B cell (primary cell): ENCODE measurements at places on chromosomes 3 and 15.

DNA sequence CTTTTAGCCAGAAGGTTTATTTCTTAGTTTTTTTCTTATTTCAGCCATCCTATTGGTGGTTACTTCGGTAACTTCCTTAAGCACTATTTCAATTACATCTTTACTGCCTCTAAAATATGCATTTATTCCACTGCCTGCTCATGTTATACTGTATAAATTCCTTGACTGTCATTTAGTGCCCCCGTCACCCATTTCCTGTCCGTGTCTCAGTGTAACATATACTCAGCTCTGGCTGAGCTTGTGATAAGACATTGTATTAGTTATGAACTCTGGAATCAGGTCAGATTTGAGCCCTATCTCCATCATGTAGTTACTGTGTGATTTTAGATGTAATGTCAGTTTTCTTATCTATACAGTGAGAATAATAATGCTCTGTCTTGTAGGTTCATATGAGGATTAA lies 24.2 kb downstream of the PIAS1 start:
- DNase-seq, result no peak

DNA sequence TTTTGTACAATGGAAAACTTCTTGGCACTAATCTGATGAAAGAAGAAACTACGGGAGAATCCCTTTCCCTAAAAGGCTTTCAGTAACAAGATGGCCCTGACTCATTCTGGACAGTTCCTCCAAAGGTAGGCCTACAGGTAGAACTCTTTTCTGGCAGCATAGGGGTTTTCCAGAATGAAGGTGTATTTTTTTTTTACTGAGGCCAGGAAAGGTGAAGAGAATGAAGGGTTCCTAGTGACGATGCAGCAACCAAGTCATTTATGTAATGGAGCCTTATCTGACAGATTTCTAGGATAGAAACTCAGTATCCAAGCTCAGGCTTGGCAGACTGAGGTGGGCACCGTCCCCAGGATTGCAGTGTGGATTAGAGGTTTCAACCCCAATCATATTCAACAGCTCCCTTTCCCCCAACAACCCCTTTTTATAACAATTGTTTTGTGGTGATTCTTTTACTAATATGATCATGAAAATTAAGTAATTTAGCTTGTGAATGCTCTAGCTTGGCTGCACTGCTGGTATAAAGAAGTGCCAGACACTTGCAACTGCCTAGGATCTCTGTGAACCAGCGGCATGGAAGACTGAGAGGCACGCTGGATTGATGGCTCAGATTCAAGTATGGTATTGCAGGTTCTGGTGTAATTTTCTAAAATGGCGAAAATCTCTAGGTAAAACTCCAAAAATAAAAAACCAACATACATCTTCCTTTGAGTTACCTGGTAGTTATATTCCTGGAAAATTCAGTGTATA lies 8.7 kb upstream of the TRIM69 start:
- peak; percentile 55 for DNase-seq

DNA sequence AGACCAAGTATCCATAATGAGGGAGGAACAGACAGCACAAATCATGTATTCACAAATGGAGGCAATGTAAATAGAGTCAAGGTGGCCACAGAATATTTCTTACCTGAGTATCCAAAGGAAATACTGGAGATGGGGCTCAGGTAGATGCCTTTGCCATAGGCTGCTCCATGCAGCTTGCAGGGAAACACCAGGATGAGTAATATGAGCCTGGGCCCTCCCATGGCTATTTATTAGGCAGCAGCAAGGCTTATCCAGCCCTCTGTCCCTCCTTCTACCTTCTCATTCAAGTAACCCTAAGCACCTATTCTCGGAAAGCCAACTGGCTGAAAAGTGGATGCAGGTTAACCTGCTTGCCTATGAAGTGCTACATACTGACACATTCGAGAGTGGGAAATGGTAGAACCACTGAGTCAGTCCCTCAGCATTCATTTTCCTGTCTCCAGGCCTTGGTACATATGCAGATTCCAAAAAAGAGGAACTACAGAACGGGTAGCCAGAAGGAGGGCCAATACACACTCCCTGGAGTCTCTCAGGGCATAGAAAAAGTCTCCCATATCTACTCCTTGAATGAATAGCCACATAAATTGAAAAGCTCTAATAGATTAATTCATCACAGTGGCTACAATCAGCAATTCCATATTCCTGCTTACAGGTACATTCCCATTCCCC lies 18.3 kb upstream of the PKM start:
- no peak for DNase-seq

DNA sequence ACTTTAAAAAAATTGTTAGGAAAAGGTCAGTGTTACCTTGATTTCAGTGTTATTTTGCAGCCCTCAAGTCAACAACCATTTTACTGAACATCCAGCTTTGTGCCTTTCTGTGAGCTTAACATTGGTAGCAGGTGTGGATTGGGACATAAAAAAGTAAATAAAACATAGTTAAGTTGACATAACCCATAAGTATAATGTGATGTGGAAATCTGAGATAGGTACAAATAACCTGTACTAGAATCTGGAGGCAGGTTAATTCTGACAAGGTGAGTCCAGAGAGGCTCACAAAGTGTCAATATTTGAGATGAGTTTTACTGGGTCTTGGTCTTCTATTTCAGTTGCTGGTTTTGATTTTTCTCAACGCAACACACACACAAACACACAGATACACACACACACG lies 151.3 kb downstream of the LPP start:
- no peak for DNase-seq

- DNase-seq, result no peak
Measured at GRCh38 chr3:17132286-17133115, 247.7 kb downstream of the PLCL2 start.

DNA sequence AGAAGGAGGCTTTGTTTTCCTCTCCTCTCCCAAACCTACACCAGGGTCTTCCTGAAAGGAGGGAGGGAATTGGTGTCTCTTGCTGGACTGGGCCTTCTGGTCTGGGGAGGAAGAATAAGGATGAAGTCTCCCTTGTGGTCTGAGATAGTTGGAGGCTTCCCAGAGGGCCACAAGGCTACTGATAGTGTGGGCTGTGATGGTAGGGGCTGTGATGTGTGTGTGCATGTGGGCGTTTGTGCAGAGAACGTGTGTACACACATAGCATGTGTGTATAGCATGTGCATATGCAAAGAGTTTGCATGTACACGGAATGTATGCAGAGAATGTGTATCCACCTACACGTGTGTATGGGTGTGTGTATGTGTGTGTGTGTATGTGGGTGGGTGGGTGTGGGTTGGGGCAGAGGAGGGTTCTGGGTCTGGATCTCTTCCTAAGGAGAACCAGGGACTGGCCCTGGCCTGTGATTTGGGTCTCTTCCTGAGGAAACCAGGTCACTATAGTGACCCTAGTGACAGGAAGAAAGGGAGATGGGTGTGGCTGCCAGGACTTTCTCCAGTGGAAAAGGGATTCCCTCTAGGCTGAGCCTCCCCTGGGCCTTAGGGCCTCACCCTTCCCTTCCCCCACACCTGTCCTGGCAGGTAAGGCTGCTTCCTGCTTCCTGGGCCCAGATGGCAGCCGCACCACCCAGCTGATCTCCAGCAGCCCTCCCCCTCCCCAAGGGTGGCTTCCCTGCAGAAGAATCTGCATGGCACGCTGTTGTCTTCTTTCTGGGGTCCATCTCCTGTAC lies 1.7 kb downstream of the FLNB start:
- DNase-seq, result peak; percentile 20

- DNase-seq, result peak; percentile 80
Measured at GRCh38 chr3:53162672-53163443, 1.8 kb downstream of the PRKCD start.

DNA sequence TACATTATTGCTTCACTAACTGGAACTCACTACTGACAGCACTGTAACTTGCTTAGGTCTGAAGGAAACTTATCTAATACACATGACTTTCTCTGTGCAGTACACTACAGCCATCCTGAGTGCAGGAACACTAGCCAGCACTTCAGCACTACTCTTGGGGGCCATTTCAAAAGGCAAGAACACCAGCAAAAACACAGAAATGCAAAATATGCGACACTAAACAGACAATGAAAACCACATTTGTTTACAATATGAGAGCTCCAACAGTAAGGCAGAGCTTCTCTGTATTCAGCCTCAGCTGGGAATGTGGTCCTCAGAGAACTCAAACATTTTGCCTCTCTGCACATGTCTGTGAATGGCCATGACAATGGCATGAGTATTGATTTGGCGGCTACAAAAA lies 109.6 kb downstream of the ARRDC4 start:
- DNase-seq, result no peak

GRCh38 chr3:14524920-14525660 lies 15.1 kb downstream of the GRIP2 start:
- no peak for DNase-seq

- no peak for DNase-seq
Measured at GRCh38 chr15:57485869-57486268, 105.8 kb upstream of the MYZAP start.

DNA sequence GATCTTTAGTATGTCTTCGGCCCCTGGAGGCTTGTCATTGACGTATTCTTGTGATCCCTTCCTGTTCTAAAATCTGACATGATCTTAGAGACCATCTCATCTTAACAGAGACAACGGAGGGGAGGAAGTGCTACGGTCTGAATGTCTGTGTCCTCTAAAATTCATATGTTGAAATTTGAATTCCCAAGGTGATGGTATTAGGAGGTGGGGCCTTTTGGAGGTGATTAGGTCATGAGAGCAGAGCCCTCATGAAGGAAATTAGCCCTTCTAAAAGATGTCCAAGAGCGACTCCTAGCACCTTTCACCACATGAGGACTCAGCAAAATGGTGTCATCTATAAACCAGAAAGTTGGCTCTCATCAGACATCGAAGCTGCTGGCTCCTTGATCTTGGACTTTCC lies 233.2 kb upstream of the CMC1 start:
- DNase-seq, result no peak

GRCh38 chr3:25229586-25229985 lies 198.5 kb upstream of the RARB start:
- DNase-seq, result no peak

GRCh38 chr3:42085641-42086376 lies 5.3 kb upstream of the TRAK1 start:
- DNase-seq, result no peak

- DNase-seq, result no peak
Measured at GRCh38 chr3:81484520-81484919, 276.9 kb downstream of the GBE1 start.

- peak; percentile 80 for DNase-seq
Measured at GRCh38 chr15:76994971-76995945, at the start of gene PSTPIP1. TSS of gene PSTPIP1 (plus strand) at chr15:76995126. CDS start at chr15:76995574, 448 bp downstream.

DNA sequence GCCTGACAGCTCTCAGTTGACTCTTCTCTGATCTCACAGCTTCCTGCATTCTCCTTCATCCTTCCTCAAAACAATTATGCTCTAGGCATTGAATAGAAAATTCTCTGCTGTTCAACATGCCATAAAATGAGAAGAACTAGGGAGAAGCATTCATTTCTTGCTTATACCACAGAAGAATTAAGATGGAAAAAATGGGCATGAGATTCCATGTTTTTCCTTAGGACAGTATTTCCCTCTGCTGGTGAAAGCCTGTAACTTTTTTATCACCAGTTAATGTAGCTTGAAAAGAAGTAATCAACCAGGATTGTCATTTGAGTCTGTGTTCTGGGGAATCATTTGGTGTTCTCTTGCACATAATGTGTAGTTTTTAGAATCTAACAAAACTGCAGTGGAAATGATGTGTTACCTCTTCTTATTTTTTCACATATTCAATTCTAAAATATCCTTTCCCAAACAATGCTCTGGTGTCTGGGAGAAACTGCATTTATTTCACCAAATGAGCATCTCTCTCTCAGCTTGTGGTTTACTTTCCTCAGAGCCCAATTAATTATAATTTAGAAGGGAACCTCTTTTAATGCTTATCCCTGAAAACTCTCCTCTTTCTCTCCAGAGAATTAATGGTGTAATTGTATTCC lies 92.8 kb upstream of the DCBLD2 start:
- no peak for DNase-seq

DNA sequence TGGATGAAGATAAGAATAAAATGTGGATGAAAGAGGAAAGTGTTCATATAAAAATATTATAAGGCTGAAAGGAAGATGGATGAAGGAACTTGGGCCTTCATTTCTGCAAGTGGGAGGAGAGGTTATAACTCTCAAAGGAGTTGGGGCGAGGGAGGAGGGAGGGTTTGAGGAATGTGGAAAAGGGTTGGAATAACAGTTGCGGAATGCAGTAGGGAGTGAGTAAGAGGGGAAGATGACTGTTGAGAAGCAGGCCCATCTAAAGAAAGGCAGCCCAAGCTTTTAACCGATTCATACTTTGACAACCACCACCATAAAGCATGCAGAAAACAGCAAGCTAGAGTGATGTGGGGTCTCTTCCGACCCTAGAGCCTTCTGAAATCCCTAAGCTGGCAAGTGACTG lies 8.3 kb upstream of the TM4SF4 start:
- no peak for DNase-seq

DNA sequence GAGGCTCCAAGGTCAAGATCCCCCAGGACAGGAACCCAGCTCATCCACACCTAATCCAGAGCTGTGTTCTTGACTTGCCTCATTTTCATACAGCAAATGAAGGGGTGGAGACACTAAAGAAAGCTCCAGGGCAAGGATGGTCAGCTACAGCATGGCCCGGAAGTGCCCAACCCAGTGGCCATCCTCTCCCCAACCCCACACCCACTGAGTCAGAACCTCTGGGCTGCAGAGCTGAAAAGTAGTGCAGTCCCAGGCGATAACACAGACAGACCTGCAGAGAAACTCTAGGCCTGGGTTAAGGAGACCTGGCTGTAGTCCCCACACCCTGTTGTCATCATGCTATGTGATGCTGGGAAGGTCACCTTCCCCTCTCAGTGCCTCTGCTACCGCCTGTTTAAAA lies 85.3 kb downstream of the SEMA5B start:
- DNase-seq, result no peak

GRCh38 chr3:32258869-32259268 lies 20.4 kb downstream of the CMTM8 start:
- DNase-seq, result no peak

GRCh38 chr3:131619821-131620220 lies 117.0 kb upstream of the MRPL3 start:
- DNase-seq, result no peak

DNA sequence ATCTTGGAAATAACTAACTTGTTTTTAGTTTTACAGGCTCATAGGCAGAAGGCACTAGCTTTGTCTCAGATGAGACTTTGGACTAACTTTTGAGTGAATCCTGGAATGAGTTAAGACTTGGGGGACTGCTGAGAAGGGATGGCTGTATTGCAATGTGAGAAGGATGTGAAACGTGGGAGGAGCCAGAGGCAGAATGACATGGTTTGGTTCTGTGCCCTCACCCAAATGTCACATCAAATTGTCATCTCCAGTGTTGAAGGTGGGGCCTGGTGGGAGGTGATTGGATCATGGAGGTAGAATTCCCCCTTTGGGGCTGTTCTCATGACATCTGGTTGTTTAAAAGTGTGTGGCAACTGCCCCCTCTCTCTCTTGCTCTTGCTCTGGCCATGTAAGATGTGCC lies 28.8 kb upstream of the CCDC50 start:
- peak; percentile 41 for DNase-seq

DNA sequence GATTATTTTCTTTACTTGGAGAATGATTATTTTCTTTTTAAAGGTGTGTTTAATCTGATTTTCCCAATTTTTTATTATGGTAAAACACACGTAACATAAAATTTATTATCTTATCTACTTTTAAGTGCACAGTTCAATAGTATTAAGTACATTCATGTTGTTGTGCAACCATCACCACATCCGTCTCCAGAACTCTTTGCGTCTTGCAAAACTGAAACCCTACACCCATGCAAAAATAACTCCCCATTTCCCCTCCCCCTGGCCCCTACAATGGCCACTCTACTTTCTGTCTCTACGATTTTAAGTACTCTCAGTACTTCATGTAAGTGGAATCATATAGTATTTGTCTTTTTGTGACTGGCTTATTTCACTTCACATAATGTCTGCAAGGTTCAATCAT lies 230.7 kb downstream of the SATB1 start:
- DNase-seq, result no peak

- DNase-seq, result no peak
Measured at GRCh38 chr3:49134471-49135265, 1.8 kb upstream of the LAMB2 start.
